ENCODE measurements at places on chromosomes 2 and 18.
A peak's percentile ranks its signal among the peaks of the same experiment; 100 is the strongest.

GRCh38 chr2:16525265-16525887, 140.3 kb downstream of the CYRIA start:
- no peak for DNase-seq

GRCh38 chr2:189109921-189110397, 69.6 kb downstream of the COL5A2 start:
- no peak for DNase-seq

DNA sequence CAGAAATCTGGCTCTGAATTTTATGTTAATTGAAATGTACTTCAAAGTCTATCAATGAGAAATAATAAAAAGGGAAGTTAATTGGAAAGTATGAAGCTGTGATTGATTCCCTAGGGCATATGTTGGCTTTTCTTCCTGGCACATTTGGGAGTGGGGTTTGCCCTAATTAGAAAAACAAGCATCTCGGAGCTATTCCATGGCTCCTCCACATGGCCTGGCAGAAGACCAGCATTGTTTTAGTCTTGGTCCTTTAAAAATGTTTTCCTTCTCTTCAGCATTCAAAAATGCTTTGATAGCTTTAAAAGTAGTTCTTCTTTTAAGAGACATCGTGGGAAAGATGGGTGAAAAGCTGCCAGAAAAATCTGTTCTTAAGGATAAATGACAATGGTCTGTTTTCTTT, 445.5 kb upstream of the PKDCC start:
- peak; percentile 23 for DNase-seq

GRCh38 chr2:207180741-207181140, 15.0 kb upstream of the KLF7 start:
- DNase-seq: no peak

GRCh38 chr2:239594019-239594771, 193.4 kb upstream of the HDAC4 start:
- peak; percentile 33 for DNase-seq

- DNase-seq: no peak
Observed at GRCh38 chr2:187642498-187642897, 88.3 kb upstream of the TFPI start.

GRCh38 chr2:232974396-232974795, 38.7 kb downstream of the NGEF start:
- DNase-seq: peak; percentile 73

- peak; percentile 61 for DNase-seq
Observed at GRCh38 chr2:95296011-95296410, 1.1 kb upstream of the KCNIP3 start.

GRCh38 chr2:235900631-235901030, 267.6 kb downstream of the GBX2 start:
- DNase-seq: no peak

Measured in tongue (tissue), 3 donors.